ENCODE measurements at places on chromosomes 7 and 10. TPM values are rescaled to one million over a fixed set of nuclear protein-coding genes. Genes with fewer than 3 reads are reported as not detected.

The SFTPA1 gene
- not detected for total RNA-seq

The PNLIP gene
- total RNA-seq: not detected

The WDFY4 gene
- total RNA-seq: under 0.01 TPM

The OR2A7 gene
- total RNA-seq: 1.6 TPM

The VAX1 gene
- total RNA-seq: not detected

The CFAP69 gene
- total RNA-seq: 2.1 TPM

The SEMA4G gene
- 0.78 TPM for total RNA-seq

All from nasal cavity respiratory epithelium epithelial cell of viscerocranial mucosa (primary cell).